Mesenteric fat pad (tissue), 1 donor: ENCODE measurements at places on chromosomes 1 and 21.

- DNase-seq, result no peak
Measured at GRCh38 chr1:170617591-170618330, 46.2 kb upstream of the PRRX1 start.

DNA sequence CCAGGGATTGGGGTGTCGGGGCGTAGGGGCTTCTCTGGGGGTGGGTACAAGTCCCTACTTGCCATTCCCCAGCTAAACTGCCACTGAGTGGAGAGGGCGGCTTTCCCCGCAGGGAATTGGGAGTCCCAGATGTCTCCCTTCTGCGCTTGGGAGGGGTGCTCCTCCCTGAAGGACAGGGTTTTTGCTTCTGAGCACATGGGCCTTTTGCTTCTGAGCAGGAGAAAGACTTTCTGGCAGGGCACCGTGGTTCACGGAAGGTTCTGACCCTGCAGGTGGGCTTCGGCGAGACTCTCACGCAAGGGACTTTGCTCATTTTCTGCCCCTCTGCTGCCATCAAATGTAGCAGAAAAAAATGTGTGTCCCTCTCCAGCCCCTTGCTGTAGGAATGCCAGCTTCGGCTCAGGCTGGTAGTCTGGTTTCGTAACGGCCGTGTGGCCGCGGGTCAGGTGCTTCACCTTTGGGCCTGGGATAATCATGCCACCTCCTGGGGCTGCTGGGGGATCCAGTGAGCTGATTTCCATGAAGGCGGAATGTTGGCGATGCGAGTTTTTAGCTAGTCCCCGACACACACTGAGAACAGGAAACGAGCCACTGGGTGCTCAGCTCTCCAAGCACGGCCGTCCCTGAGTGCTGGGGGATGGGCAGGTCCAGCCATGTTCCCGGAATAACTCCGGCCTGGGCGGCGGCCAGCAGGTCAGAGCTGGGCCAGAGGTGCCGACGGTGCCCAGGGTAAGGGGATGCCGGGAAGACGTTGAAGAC is 364.0 kb downstream of the CAMTA1 start:
- no peak for DNase-seq

- no peak for DNase-seq
Measured at GRCh38 chr1:234771642-234772344, 161.8 kb upstream of the IRF2BP2 start.

GRCh38 chr1:8089535-8090228 is 63.6 kb upstream of the ERRFI1 start:
- no peak for DNase-seq

- peak; percentile 30 for DNase-seq
Measured at GRCh38 chr21:45584786-45585185, 42.5 kb upstream of the SLC19A1 start.

GRCh38 chr21:17506951-17507350 is 5.9 kb upstream of the CXADR start:
- DNase-seq, result no peak

GRCh38 chr1:30034627-30035521 is 688.5 kb downstream of the MATN1 start:
- DNase-seq, result peak; percentile 72

GRCh38 chr21:45948576-45949141 is 32.9 kb upstream of the COL6A1 start:
- no peak for DNase-seq

GRCh38 chr1:34149501-34149900 is 15.5 kb downstream of the CSMD2 start:
- DNase-seq, result no peak

GRCh38 chr1:58592522-58593134 is 15.6 kb upstream of the TACSTD2 start:
- no peak for DNase-seq

GRCh38 chr21:28272272-28272992 is 720.2 kb downstream of the LTN1 start:
- DNase-seq, result no peak

DNA sequence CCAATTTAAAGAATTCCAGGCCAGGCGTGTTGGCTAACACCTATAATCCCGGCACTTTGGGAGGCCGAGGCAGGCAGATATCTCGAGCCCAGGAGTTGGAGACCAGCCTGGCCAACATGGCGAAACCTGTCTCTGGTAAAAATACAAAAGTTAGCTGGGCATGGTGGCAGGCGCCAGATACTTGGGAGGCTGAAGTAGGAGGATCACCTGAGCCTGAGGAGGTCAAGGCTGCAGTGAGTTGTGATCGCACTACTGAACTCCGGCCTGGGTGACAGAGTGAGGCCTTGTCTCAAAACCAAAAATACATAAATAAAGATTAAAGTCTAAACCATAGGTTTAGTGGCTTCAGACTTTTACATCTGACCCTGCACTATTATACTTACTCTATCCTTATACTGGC is 32.4 kb downstream of the BTG3 start:
- DNase-seq, result no peak

GRCh38 chr21:38438462-38438893 is 59.8 kb downstream of the ERG start:
- DNase-seq, result no peak

DNA sequence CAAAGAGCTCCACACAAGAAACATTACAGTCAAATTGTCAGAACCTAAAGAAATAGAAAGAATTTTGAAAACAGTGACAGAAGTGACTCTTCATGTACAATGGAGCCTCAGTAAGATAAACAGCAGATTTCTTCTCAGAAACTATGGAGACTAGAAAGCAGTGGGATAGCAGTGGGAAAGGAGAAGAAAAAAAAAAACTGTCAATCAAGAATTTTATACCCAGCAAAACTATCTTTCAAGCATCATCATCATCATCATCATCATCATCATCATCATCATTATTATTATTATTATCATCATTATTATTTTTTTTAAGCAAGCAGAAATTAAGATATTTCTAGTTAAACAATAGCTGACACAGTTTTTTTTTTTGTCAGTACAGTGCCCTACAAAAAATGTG is 24.2 kb downstream of the CEP170 start:
- no peak for DNase-seq

- DNase-seq, result no peak
Measured at GRCh38 chr1:24256687-24257086, 62.5 kb upstream of the GRHL3 start.

DNA sequence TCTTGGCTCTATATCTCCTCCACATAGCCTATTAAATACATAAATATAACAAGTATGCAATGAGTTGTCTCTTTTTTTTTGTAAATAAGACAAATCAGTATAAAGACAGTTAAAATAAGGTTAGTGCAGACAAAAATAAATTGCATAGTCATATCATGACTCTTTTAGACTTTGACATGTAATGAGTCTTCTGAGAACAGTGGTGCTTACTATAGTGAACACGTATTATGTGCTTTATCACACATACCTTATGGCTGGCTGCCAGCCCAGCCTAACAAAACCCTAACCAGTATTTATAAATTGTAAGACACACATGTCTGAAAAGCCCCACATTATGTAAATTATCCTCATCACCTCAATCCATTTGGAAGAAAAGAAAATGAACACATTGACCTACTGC is 29.1 kb upstream of the F13B start:
- no peak for DNase-seq

DNA sequence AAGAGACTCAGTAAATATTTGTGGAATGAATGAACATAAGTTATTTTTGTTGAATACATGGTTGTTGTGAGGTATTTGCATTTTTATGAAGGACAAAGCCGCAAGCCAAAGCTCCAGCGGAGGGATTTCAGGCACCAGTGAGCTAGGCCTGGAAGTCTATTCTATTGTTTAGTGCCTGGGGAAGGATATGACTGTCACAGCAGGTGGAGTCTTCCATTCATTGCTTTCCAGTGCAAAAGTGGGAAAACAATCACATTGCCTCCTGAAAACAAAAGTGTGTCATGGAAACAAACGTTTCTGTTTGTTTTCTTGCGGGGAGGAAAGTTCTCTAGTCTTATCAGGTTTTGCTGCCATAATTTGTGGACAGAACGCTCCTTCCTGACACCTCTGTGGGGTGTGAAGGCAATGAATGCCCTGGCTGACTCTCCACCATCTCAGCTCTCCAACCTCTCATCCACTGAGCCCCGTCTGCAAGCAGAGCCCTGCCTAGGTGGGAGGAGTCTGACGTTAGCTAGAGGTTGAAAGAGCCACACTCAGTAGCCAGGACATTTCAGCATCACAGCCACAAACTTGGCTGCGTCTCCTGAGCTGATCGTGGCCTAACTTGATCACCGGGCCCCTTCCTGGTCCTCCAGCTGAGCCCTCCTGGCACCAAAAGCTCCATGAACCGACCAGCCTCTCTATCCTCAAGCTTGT is 739.1 kb downstream of the MATN1 start:
- peak; percentile 53 for DNase-seq

DNA sequence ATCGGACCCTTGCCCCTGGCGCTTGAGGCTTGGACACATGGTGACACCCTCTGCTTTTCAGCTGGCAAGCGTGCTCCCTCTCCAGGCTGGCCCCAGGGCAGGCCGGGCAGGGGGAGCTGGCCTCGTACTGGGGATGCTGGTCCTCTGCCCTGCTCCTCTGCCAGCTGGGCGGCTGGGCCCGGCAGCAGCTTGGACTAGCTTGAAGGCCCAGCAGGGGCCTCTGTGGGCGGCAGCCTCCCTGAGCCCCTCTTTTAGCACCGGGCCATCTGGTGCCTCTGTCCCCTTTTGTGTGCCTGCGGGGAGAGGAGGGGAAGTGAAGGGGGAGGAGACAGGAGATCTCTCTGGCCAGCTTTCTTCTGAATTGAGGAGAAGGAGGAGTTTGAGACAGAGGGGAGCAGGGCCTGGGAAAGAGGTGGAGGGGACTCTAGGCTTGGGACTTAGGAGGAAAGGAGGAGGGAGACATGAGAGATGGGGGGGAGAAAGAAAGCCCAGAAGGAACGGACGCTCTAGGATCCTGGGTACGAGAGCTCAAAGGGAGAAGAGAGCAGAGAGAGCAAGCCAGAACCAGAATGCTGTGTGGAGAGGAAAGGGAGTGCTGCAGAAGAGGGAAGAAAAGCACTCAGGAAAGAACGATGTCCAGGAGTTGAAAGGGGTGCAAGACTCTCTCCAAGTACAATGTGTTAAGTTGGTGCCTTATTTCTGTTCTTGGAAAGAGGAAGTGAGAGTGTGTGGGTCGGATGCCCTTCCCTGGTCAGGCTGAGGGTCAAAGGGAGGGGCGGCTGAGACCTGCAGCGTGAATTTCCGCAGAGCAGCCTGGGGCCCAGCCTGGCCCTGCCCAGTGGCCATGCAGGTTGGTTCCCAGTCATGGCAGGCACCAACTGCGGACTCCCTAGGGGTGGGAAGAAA is 40.3 kb downstream of the IER5 start:
- DNase-seq, result no peak

- DNase-seq, result no peak
Measured at GRCh38 chr21:35783721-35784120, 276.6 kb downstream of the SETD4 start.

- DNase-seq, result no peak
Measured at GRCh38 chr1:216346526-216346925, 76.7 kb downstream of the USH2A start.

DNA sequence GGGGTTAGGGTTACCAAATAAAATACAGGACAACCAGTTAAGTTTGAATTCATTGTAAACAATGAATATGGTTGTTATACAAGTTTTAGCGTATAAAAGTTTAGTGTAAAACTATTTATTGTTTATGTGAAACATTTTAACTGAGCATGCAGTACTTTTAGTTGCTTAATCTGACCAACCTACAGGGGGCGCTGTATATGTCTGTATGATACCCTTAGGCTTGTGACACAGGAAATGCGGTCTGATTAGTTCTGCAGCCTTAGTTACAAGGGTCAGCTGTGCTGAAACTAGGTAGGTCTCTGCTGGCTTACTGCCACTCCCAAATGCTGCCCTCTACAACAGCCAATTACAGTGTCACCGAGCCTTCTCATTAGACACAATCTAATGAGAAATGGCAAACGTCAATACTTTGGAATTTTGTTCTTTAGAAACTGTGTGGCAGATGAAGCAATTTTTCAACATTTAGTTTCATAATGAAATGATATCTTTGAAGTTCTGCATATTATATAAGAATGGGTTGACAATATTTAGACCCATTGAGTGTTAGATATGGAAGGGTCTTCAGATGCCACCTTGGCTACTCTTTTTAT is 56.2 kb downstream of the NTNG1 start:
- DNase-seq, result no peak

DNA sequence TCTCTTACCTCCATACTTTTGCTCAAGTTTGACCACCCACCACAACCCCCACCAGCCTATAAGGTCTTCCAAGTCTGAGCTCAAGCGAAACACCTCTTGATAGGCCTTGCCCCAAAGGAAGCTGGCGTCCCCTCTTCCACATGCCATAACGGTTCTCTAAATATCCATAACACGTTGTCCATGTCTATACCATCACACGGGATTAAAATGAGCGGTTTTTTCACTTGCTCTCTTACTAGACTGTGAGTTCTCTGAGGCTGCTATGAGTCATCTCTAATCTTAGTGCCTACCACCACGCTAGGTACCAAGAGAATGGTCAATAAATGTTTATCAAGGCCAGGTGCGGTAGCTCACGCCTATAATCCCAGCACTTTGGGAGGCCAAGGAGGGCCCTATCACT is 41.0 kb downstream of the WASF2 start:
- DNase-seq, result no peak

- no peak for DNase-seq
Measured at GRCh38 chr1:199932462-199932861, 95.0 kb upstream of the NR5A2 start.

- peak; percentile 93 for DNase-seq
Measured at GRCh38 chr21:38804789-38805327, 871 bp upstream of the ETS2 start.

DNA sequence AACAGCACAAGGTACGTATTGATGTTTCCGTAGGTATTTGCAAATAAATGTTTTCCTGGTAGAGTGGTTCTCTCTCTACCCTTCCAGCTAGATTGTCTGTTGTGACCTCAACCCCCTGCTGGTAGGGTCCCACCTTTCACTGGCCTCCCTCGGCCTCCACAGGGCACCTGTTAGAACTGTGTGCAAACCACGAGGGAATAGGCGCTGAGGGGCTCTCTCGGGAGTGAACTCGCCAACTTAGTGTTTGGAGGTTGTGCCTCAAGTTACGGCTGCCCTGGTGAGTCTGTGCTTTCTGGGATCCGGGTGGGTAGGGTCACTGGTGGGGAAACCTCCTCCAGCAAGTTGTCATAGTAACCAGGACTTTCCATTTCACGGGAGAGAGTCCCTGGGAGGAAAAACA is 204.7 kb upstream of the EDN2 start:
- DNase-seq, result no peak

DNA sequence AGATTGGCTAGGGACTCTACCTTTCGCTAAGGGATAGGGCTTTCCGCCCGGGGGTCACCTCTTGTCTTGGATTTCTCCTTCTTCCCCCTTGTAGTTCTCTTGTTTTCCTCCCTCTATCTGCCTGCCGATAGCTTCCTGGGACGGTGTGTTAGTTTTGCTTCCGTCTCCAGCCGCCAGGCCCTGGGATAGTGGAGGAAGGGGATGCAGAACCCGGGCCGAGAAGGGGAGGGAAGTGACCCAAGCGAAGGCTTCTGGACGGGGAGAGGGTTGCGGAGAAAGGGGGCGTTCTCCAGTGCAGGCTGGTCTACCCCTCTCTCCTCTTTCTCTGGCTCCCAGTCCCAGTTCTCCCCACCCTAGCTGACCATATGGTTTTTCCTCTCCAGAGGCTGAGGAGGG is 871 bp downstream of the TUFT1 start:
- DNase-seq, result no peak
